ENCODE measurements at places on chromosomes 2 and 18. TPM values are rescaled to one million over a fixed set of nuclear protein-coding genes. Genes with fewer than 3 reads are reported as not detected.

The SOX11 gene
- polyA plus RNA-seq: not detected

The RBM44 gene
- 0.11 TPM for polyA plus RNA-seq

The CYS1 gene
- not detected for polyA plus RNA-seq

The COLEC11 gene
- not detected for polyA plus RNA-seq

The IGFBP2 gene
- polyA plus RNA-seq: not detected

The CENPA gene
- not detected for polyA plus RNA-seq

The INPP5D gene
- polyA plus RNA-seq: 220 TPM

The UGT1A4 gene
- polyA plus RNA-seq: not detected

The CCBE1 gene
- not detected for polyA plus RNA-seq

Data from IgD-negative memory B cell (primary cell).